ENCODE measurements at places on chromosomes 7 and 10. TPM values are rescaled to one million over a fixed set of nuclear protein-coding genes. Genes with fewer than 3 reads are reported as not detected.

GRCh38 chr7:75596727-75597614 lies 104.9 kb downstream of the SPDYE5 start:
- no peaks in the 10 kb centered on the region for H3K27me3 ChIP-seq
- no peak overlapping the region for H3K27ac ChIP-seq
- no peak overlapping the region for H3K4me3 ChIP-seq
- no peak for DNase-seq

Gene PPP1R17
- total RNA-seq = not detected

Gene IQUB
- 0.93 TPM for total RNA-seq

- no peak overlapping the region for H3K27ac ChIP-seq
- DNase-seq = no peak
- H3K36me3 ChIP-seq = no peaks in the 10 kb centered on the region
These were observed 22.0 kb upstream of the ELFN1 start for GRCh38 chr7:1647961-1648672.

Gene LIPN
- not detected for total RNA-seq

DNA sequence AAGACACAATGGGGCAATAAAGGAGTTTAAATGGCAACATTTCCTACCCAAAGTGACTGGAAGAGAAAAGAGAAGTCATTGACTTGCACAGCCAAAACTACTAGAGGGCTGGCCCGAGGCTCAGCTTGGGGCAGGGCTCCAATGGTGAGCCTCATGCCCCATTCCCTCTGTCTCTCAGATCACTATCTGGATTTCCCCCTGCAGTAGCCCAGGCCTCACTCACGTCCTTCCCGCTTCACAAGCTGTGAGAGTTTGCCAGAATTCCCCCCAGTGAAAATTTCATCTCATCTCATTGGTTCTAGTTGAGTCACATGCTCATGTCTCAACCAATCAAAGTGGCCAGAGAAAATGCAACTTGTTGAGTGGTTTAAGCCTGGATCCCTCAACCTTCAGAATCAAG lies 181.3 kb downstream of the WDR11 start:
- DNase-seq = no peak
- no peaks in the 10 kb centered on the region for H3K36me3 ChIP-seq
- peaks cover 32% of the 10 kb centered on the region for H3K4me1 ChIP-seq
- H3K4me3 ChIP-seq = no peak overlapping the region

Gene SYT15B
- total RNA-seq = 0.73 TPM

Gene PNLIPRP1
- not detected for total RNA-seq

DNA sequence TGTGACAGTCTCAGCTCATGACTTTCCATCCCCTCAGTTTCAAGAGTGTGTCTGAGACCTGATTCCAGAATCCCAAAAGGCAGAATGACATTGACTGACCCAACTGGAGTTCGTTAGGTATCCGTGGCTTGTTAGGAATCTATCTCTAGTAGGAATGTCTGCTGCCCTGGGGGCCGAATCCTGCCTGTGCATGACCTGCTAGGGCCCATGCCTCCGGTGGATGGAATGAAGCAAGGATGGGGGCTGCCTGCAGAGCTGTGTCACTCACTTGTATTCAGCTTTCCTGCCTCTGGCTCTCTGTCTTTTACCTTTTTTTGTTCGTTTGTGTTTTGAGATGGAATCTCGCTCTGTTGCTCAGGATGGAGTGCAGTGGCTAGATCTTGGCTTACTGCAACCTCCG lies 129.5 kb downstream of the SDK1 start:
- H3K27ac ChIP-seq = no peak overlapping the region
- no peaks in the 10 kb centered on the region for H3K36me3 ChIP-seq
- no peak overlapping the region for H3K4me3 ChIP-seq
- no peaks in the 10 kb centered on the region for H3K27me3 ChIP-seq
- H3K4me1 ChIP-seq = peaks cover 26% of the 10 kb centered on the region

Gene STEAP1B
- 0.58 TPM for total RNA-seq

DNA sequence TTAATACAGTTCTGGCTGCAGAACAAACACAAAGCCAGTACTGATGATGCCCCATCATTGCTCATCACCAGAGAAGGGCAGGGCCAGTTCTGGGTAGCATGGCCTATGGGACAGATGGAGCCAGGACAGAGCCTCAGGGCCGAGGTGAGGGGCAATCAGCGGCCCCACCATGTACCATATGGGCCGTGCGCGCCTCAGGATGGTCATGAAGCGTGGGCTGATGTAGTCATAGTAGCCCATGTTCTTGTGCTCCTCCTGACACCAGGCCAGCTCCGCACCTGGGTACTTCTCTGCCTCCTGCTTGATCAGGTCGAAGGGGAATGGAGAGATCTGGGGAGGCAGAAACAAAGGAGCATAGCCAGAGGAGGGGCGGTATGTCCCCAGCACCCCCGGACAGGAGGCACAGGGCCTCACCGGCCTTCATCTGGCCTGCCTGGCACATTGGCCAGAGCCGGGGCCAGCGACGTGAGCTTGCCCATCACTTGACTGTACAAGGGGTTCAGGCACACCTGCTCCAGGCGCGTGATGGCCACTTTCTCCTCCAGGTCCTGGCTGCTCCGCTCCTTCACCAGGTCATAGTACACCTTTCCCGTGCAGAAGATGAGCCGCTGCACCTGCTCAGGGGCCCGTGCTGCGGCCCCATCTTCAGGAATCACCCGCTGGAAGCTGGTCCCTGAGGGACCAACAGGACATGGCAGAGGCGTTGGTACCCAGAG lies 26.1 kb downstream of the OGDHL start:
- H3K27me3 ChIP-seq = no peaks in the 10 kb centered on the region
- no peak overlapping the region for H3K4me3 ChIP-seq
- no peak for DNase-seq
- no peak overlapping the region for H3K27ac ChIP-seq
